ENCODE measurements at places on chromosomes 11 and 22. TPM values are rescaled to one million over a fixed set of nuclear protein-coding genes. Genes with fewer than 3 reads are reported as not detected.

OR51E1 gene
- total RNA-seq, result 1.7 TPM

DNA sequence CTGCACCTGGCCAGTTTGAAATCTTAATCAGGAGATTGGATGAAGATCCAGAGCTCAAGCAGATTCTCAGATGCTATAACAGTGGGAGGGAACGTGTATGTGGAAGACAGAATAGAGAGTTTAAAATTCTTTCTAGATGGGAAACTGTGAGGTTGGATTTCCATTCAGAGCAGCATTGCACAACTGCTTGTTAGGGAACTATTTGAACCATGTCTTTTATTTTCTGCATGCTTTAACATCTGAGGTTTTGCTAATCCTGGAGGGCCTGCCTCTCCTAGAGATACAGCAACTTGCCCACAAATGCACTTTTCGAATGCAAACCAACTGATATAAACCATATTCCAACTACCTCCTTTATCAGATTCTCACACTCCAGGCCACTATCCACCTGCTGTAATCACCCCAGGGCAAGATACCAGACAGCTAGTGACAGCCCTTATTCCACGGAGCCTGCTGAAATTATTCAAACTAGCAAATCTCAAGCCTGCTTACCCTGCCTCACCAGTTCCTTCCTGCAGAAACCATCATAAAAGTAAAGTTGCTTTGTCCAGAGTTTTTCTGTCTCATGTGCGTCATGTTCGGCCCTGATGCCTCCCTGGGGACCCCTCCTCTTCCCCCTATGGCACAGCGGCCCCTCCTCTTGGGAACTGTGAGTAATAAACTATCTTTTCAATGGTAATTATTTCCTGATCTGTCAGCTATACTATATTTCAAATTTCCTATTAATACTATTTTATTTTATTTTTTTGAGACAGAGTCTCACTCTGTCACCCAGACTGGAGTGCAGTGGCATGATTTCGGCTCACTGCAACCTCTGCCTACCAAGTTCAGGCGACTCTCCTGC is 18.4 kb upstream of the SEC14L4 start:
- DNase-seq, result no peak

- no peak for DNase-seq
Observed at GRCh38 chr11:120302001-120302805, 22.9 kb upstream of the TLCD5 start.

DNA sequence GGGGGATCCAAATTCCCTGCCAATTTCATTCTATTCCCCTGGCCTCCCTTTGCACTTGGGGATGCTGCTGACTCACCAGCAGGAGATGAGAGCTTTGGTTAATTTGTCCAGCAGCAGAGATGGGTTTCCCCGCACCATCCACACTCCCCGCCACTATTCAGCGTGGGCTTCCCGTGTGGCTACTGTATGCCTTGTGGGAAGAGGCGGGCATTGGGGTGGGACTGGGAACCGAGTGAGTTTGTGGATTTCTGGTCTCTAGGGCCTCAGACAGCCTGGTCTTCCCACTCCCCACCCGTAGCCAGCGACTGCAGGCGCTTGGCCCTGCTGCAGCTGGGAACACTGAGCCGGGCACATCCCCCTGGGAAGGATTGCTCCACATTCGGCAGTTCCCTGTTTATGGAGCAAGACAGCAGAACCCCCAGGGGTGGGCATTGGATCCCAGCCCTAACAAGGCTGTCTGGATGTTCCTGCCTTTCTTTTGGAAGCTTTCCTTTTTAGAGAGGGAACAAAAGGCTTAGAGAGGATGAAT is 23.4 kb downstream of the KIAA1671 start:
- no peak for DNase-seq

- DNase-seq, result no peak
Observed at GRCh38 chr11:33976495-33977199, 74.9 kb upstream of the CAPRIN1 start.

DNA sequence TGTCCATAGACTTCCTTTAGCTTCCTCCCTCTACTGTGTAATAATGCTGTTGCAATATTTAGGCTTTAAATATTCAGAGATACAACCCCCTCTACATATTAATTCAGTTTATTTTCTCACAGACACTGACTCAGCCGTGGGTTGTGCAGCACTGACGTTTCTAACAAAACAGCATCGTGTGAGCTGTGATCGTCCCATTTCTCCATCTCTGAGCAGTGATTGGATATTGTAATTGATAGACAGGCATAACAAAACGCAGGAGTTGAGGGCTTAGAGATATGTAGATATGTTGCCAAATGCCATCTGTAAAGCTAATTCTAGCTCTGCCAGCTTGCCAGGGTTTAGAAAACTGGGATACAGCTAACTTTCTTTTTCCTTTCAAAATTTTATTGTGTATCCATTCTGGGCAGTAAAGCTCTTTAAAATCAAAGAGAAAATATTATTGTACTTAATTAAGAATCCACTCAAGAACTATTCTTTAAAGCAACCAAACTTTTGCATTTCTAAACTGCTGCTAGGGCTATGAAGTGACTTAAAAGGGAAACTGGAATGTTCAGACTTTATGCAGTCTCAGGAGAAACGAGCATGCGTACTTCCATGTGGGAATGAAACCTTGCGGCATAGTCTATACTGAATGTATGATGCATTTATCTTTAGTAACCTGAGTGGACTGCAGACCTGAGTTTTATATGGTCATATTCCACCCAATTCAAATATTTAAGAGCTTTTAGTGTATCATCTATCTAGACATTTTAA is 22.7 kb downstream of the BTBD10 start:
- DNase-seq, result no peak

DPP3 gene
- total RNA-seq, result 14.8 TPM

- DNase-seq, result no peak
Observed at GRCh38 chr22:37965940-37966664, 12.6 kb downstream of the POLR2F start.

DNA sequence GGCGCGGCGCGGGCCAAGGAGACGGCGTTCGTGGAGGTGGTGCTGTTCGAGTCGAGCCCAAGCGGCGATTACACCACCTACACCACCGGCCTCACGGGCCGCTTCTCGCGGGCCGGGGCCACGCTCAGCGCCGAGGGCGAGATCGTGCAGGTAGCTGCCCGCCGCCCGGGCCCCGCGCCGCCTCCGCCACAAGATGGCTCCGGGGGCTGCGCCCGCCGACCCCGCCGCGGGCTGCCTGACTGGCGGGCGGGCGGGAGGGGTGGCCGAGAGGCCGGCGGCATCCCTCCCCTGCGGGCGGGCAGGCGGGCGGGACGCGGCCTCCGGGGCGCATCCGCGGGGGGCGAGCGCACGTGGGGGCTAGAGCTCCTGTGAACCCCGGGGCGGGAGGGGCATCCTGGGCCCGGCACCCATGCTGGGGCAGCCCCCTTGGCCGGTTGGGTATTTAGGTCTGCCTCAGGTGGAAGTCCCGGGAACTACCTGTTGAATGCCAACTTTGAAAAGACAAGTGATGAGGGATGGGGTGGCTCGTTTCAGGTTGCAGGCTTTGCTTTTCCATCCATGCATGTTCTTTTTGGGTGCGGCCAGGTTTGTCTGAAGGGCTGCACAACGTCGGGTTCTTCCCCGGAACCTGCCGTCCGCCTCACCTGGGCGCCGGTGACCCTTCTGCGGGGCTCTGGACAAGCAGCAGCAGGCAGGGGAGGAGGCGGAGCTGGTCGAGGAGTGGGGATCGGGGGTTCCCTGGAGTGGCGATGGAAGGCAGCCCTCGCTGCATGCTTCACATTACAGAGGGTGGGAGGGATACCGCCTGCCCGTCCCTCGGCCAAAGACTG is 760 bp downstream of the ZNRF3 start:
- no peak for DNase-seq

GRCh38 chr11:70926543-70927201 is 325.7 kb downstream of the SHANK2 start:
- no peak for DNase-seq

GRCh38 chr11:10622957-10623791 is 54.7 kb upstream of the LYVE1 start:
- peak; percentile 69 for DNase-seq

FAT3 gene
- 2.8 TPM for total RNA-seq

SERHL2 gene
- 3.1 TPM for total RNA-seq

DNA sequence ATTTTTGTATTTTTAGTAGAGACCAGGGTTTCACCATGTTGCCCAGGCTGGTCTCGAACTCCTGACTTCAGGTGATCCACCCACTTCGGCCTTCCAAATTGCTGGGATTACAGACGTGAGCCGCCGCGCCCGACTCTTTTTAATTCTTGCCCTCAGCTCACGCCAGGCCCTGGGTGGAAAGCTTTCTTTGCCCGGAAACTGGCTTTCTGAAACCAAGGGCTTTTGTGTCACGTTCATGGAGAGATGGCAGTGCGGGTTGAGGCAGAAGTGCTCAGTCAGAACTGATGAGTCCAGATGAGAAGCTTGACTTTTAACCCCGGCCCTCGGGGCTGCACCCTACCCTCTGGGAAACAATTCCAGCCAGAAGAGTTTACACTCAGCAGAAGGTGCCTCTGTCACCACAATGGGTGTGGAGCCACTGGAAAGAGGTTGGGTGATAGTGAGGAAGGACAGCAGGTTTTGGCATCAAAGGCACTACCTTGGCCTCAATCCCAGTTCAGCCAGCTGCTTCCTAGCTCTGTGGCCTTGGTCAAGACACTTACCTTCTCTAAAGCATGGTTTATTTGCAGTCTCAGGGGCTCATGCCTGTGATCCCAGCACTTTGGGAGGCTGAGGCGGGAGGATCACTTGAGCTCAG is 890 bp upstream of the ARFGAP3 start:
- no peak for DNase-seq

- no peak for DNase-seq
Observed at GRCh38 chr11:3662856-3663255, 8.3 kb downstream of the CHRNA10 start.

GRCh38 chr11:122981388-122982264 is at the start of gene BSX:
Gene BSX, minus strand, starts transcription at chr11:122981834. Its CDS starts 163 bp downstream, at chr11:122981671.
- DNase-seq, result peak; percentile 61

SLC43A1 gene
- total RNA-seq, result 18.4 TPM

KCNJ11 gene
- not detected for total RNA-seq

- no peak for DNase-seq
Observed at GRCh38 chr11:73972187-73972586, 10.5 kb downstream of the UCP2 start.

DNA sequence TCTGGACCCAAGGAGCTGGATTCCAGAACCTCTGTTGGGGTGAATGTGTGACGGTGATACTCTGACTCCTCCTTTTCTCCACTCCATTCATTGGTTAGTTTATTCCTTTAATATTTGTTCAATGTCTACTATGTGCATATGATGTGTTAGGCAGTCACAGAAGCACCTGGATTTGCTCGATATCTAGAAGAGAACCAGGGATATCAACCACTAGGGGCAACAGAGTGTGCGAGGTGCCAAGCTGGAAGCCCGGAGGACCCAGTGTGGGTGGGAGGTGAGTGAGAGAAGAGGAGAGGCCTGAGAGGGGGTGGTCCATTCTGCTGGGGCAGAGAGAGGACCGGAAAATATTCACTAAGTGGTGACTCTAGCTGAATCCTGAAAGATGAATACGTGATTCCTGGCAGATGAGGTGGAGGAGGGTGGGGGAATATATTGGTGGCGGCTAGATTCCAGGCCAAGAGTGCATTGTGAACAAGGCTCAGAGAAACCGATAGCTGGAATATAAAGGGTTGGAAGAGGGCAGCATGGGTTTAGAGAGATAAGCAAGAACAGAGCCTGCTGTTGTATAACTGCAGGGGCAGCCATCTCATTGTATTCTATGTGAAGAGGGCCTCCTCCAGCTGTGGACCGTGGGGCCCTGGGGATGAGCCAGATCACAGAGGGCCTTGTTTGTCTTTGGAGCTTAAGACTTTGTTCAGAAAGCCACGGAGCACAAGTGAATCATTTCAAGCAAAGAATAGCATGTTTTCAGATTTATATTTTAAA is 6.9 kb upstream of the TIMP3 start:
- no peak for DNase-seq

PRR5 gene
- 4.4 TPM for total RNA-seq

DNA sequence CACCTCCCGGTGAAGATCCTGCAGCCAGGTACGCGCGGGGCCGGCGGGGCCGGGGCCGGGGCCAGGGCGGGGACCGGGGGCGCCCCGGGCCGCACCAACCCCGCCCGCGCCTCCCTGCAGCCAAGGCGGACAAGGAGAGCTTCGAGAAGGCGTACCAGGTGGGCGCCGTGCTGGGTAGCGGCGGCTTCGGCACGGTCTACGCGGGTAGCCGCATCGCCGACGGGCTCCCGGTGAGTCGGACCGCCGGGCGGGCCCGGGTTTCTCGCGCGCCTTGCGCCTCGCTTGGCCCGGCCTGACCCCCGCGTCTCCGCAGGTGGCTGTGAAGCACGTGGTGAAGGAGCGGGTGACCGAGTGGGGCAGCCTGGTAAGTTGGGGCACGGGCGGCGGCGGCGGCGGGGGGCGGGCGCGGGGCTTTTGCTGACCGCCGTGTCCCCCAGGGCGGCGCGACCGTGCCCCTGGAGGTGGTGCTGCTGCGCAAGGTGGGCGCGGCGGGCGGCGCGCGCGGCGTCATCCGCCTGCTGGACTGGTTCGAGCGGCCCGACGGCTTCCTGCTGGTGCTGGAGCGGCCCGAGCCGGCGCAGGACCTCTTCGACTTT is 531 bp downstream of the PIM3 start:
- peak; percentile 7 for DNase-seq

DNA sequence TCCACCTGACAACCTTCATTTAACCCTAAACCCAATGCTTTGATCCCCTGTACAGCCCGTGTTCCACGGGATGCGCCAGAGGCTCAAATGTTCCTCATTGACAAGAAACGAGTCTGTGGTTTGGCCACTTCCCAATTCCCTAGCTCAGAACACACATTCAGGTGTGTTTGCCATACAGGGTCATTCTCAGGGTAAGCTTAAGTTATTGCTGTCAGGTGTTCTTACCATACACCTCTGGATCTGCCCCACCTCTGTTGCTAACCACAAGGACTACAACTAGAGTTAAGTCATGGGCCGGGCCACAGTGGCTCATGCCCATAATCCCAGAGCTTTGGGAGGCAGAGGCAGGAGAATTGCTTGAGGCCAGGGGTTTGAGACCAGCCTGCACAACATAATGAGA is 45.6 kb upstream of the POLD3 start:
- DNase-seq, result no peak

- DNase-seq, result no peak
Observed at GRCh38 chr11:75601494-75601893, 39.4 kb downstream of the SERPINH1 start.

GAS2L1 gene
- 99.3 TPM for total RNA-seq

JRKL gene
- total RNA-seq, result 16.6 TPM

RTN4R gene
- total RNA-seq, result 0.43 TPM

- DNase-seq, result no peak
Observed at GRCh38 chr11:62108017-62108750, 15.6 kb upstream of the INCENP start.

GRCh38 chr11:14764579-14765527 is 121.2 kb downstream of the PDE3B start:
- no peak for DNase-seq

All from ascending aorta (tissue), 2 donors.